ENCODE measurements at places on chromosomes 5 and 9.
A peak's percentile ranks its signal among the peaks of the same experiment; 100 is the strongest.

DNA sequence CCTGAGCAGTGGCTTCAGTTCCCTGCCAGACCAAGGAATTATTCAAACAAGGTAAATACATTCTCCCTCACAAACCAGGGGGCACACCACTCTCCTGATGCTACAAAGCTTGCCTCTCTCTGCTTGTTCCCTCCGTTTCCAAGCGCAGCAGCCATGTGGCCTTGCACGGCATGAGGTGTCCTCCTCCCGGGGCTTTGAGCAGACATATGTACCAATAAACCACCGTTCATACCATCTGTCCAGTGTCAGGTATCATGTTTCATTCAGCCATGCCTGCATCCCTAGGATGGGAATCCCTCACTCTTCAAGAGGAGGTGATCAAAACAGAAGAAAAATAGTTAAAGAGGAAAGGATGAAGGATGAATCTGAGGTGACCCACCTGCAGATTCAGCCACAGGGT, 282.7 kb downstream of the ENC1 start:
- no peak for DNase-seq

GRCh38 chr5:96687080-96687479, 24.9 kb downstream of the CAST start:
- DNase-seq, result no peak

- no peak for DNase-seq
Measured at GRCh38 chr9:122789256-122790046, 718 bp downstream of the OR5C1 start.

GRCh38 chr5:39328731-39329130, 35.6 kb downstream of the C9 start:
- DNase-seq, result no peak

- no peak for DNase-seq
Measured at GRCh38 chr9:74573640-74574191, 76.6 kb downstream of the RORB start.

- no peak for DNase-seq
Measured at GRCh38 chr5:1304033-1304432, 9.2 kb upstream of the TERT start.

GRCh38 chr5:159826351-159827214, 89.7 kb upstream of the ADRA1B start:
- DNase-seq, result peak; percentile 86

- peak; percentile 26 for DNase-seq
Measured at GRCh38 chr9:117546894-117547678, 132.2 kb upstream of the ASTN2 start.

DNA sequence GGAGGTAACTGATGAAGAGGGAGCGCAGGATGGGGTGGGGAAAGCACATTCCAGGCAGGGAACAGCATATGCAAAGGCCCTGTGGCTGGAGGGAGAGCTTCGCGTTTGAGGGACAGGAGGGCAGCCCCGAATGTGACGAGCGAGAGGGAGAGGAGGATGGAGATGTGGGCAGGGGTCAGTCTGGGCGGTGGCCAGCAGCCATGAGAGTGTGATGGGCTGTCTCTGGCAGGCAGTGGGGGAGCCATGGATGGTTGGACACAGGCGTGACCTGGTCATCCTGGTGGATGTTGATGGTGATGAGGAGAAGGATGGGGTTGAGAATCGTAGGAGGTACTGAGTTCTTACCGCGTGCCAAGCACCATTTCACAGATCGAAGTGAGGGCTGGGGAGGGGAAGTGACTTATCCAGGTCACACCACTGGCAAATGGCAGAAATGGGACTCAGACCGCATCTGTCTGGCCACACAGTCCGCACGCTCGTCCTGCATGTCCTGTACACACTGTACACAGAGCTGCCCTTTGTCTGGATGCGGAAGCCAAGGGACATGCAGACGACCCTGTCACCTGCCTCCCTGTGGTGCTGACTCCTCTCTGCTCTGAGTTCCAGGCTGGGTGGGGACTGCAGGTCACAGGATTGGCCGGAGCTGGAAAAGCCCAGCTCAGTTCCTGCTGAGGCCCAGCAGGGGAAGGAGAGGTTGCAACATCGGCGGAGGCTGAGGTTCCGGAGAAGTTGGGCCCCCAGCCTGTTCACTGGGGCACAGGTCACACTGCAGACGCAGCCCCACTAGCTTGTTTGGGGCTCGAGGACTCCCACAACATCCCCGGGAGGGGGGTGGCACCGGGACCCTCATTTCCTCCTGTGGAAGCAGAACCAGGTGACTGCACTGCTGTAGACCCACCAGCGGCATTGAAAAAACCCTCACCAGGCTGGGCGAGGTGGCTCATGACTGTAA, 165.6 kb upstream of the IER5L start:
- no peak for DNase-seq

- DNase-seq, result no peak
Measured at GRCh38 chr5:40390281-40391149, 289.2 kb upstream of the PTGER4 start.

GRCh38 chr9:68950689-68951088, 63.2 kb downstream of the PRKACG start:
- DNase-seq, result no peak
